Hepatocyte (in vitro differentiated cells): ENCODE measurements at places on chromosomes 12 and 14. TPM values are rescaled to one million over a fixed set of nuclear protein-coding genes. Genes with fewer than 3 reads are reported as not detected.

Gene TULP3
- 21.9 and 22.9 TPM in 2 replicates for polyA plus RNA-seq

Gene NOS1
- not detected in 2 replicates for polyA plus RNA-seq

DNA sequence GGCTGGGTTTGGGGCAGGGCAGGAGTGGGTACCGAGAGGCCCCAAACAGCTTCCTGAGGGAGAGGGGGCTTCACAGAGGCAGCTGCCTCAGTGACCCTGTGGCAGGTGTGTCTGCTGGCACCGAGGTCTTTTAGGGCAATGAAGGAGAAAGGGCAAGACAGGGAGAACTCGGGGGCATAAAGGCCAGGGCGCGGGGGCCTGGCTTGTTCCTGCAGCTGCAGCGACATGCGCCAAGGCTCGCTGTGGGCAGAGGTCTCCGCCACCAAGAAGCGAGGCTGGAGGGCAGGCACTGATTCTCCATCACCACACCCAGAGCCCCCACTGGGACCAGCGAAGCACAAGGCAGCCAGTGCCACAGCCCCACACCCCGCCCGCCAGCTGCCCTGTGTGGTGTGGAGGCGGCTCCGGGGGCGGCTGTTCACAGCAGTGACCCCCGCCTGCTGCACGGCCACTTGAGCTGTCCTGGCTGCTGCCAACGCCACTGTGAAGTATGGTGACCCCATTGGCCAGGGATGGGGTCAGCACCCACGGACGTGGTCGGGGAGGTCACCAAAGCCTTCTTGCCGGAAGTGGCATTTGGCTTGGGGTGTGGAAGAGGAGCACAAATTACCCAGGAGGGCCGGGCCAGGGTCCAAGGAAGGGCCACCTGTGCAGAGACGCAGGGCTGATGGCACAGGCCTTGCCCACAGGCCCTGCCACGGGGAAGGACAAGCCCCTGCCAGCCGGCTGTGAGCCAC, 16.4 kb downstream of the BAG5 start:
- DNase-seq = no peak

DNA sequence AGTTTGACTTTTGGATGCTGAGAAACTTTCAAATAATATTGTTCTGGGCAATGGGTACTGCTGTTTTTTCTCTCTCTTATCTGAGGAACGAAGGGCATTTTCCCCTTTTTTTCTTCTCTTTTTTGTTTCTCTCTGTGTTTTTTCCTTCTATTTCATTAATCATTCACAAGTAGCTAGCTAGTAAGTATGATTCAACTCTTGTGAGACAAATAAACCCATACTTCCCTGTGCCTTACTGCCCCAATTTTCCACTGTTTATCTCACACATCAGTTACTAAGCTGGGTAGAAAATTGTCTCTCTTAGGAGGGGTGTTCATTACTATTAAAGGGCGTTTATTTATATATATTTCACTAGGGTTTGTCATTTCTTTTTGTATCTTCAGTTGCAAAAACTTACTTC, 437.6 kb downstream of the RERGL start:
- DNase-seq = no peak

DNA sequence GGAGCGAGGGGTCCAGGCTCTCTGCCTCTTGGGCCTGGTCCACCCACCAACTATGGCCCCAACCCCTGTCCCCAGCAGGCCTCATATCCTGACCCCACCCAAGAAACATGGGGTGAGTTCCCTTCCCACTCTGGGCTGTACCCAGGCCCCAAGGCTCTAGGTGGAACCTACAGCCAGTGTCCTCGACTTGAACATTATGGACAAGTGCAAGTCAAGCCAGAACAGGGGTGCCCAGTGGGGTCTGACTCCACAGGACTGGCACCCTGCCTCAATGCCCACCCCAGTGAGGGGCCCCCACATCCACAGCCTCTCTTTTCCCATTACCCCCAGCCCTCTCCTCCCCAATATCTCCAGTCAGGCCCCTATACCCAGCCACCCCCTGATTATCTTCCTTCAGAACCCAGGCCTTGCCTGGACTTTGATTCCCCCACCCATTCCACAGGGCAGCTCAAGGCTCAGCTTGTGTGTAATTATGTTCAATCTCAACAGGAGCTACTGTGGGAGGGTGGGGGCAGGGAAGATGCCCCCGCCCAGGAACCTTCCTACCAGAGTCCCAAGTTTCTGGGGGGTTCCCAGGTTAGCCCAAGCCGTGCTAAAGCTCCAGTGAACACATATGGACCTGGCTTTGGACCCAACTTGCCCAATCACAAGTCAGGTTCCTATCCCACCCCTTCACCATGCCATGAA, 8.6 kb downstream of the ARHGAP9 start:
- DNase-seq = no peak
